ENCODE measurements at places on chromosomes 3 and 15.
A peak's percentile ranks its signal among the peaks of the same experiment; 100 is the strongest.

DNA sequence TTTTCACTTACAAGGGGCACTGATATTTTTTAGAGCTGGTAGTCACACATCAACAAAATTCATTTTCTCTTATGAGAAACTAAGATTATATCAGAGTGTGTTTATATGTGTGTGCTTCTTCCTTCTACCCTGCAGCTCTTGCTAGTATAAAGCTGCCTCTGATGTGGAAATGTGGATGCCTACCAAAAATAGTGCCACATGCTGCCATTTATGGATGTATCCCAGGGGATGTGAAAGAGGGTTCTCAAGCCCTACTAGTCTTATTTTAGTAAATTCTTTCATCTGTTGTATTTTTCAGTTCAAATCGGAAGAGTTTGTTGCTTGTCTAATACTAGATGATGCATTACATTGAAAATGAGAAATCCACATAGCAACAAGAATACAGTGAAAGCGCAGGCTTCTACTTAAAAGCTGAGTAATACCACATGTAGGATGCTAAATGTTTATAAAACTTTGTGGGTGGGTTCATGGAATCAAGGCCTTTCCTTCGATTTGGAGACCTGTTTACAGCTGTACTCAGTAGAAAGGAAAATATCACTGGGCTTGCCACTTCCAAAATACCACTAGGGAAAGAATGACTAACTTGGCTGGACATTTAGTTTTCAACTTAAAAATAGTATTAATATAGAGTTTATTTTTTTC is 399.2 kb downstream of the EPHA3 start:
- no peak for DNase-seq

GRCh38 chr3:45560281-45560971 is 34.1 kb upstream of the LIMD1 start:
- no peak for DNase-seq

- peak; percentile 64 for DNase-seq
Observed at GRCh38 chr3:23442598-23443383, 239.7 kb downstream of the UBE2E2 start.

GRCh38 chr3:132443421-132443820 is 26.1 kb downstream of the DNAJC13 start:
- DNase-seq, result peak; percentile 56

- DNase-seq, result peak; percentile 6
Observed at GRCh38 chr3:140859592-140860336, 81.9 kb upstream of the SLC25A36 start.
